ENCODE measurements at places on chromosomes 5 and 9. TPM values are rescaled to one million over a fixed set of nuclear protein-coding genes. Genes with fewer than 3 reads are reported as not detected.

DNA sequence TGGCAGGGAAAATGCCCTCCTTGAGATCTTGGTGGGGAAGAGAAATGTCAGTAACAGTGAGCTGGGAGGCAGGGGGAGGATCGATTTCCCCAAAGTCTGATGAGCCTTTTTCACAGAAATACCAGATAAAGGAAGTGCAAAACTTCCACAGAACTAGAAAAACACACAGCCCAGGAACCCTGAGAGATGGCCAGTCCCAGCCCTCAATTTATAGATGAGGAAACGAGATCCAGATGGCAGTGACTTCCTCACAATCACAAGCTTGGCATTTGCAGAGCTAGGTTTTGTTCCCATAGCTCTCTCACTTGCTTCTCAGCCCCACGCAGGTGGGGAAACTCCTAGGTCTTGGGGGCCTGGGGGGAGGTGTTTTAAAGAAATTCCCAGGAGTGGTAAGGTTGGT is 3.8 kb upstream of the GGTA1 start:
- DNase-seq = no peak

- no peak for DNase-seq
Measured at GRCh38 chr5:82466986-82467561, 188.9 kb upstream of the RPS23 start.

- no peak for DNase-seq
Measured at GRCh38 chr9:2691212-2691611, 26.1 kb upstream of the KCNV2 start.

DNA sequence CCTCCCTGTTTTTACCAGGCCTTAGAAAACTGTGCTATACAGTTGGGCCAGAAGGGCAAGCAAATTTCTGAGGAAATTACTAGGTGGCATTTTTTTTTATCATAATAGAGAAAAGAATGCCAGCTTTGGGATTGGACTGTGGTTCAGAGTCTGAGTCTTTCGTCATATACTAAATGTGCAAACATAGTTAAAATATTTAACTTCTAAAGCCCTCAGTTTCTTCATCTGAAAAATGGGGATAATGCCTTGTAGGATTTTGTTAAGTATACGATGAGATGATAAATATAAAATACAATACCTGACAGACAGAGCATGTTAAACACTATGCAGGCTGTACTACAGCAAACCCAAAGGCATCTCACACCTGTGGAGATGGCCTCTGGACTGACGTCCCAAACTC is 87.3 kb upstream of the GRHPR start:
- DNase-seq = no peak

GRCh38 chr5:138371454-138371853 is 19.0 kb downstream of the KDM3B start:
- DNase-seq = no peak

DNA sequence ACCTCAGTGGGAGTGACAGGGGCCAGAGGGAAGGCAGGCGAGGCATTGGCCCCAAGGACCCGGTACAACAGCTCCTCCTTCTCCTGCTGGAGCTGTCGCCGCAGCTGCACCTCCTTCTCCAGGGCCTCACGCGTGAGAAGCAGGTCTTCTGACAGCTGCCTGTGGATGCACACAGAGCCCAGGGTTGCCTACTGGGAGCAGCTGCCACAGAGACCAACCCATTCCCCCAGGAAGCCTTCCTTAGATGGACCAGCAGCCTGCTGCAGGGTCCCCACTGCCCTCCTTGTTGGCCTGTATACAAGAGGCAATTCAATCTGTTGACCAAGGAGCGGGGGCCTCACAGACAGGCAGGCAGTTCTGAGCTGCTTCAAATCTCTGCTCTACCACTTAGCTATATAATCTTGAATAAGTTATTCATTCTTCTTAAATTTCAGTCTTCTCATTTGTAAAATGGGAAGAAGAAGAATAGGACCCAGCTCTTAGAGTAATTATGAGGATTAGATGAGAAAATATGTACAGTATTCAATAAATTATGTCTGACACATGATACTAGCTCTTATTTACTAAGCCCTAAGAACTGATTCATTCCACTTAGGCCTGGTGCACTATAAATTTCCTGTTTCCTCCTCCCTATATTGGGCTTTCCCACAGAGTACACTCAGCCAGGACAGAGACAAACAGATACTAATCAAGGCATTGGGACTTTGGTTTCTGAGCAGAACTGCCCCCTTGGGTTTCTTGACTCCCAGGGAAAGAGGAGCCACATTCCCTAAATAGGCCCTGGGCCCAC is 26.1 kb upstream of the ANXA6 start:
- no peak for DNase-seq

GRCh38 chr5:61790678-61791077 is 458.6 kb downstream of the ZSWIM6 start:
- no peak for DNase-seq

- DNase-seq = no peak
Measured at GRCh38 chr5:57302643-57303042, 128.8 kb downstream of the GPBP1 start.

DNA sequence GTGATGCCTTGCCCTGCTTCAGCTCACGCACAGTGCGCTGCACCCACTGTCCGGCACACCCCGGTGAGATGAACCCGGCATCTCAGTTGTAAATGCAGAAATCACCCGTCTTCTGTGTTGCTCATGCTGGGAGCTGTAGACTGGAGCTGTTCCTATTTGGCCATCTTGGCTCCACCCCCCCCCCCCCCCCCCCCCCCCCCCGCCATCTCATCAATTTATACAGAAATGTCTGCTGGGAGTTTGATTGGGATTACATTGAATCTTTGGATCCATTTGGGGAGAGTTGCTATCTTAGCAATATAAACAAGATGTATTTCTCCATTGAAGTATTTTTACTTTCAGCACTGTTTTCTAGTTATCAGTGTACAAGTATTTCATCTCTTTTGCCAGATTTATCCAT is 55.2 kb downstream of the RIC1 start:
- DNase-seq = no peak

DNA sequence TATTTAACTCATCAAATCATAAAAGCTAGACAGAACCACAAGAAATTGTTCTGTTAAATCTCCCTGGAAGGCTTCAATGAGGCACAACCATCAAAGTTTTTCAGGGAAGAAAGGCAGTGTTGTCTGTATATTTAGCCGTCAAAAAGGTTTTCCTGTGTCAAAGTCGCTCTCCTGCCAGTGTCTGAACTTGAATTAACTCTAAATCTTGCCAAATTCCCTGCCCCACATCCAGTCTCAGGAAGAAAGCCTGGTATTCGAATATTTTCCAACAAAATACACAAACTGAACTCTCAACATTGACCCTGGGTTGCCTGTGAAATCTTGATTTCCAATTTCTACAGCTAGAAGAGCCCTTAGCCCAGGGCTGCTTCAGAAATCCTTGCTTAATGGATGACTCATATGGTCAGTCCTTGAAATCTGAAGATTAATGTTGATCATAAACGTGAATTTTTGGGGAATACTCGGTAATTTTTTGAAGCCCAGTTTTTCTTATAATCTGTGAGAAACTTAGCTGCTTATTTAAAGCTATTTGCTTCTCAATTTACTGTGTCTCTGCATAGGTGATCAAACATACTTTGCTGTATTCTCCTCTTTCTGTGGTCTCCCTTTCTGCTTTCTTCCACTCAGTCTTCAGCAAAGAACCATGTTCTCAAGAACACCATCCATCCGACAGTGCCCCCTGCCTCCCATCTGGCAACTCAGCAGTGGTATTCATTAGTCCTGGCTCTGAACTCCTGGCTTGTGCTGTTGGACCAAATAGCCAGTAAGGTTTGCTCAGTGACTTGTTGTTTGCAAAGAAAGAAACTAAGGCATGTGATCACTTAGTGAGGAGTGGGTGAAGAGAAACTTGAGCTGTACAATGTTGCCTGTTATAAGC is 58.9 kb downstream of the NREP start:
- no peak for DNase-seq

DNA sequence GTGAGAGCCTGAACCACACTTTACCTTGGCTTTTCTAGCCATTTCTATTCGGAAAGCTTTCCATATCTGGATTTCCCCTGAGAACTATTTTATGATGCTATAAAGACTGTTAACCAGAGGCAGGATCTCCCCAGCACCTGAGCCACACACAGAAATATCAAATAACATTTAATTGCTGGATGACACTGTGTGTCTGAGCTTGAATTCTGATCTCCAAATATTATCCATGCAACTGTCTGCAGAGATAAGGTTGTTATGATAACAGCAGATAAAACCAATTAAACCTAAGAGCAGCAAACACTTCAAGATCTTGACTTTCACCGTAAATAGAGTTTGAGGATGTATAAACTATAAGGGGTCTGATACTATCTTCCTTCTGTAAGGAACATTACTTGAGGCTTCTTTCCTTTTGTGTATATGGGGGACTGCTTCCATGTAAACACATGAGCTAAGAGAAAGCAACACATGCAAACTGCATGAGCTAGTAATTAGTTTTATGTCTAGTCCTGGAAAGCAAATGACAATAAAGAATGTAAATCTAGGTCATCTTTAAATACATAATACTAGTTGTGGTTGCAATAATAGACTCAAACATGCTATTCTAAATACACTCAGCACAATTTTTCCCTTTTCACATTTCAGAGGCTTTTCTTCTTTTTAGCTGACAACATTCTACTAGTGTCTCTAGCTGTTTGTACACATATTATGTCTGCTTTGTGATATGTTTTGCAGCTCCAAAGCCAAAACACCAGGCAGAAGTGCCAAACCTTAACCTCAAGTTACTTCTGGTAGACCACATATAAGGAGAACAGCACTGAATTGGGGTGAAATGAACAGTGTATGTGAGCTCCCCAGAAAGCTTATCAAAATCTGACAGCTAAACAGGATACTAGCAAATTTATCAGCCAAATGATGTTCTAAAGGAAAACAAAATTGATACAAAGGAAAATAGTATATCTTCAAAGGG is 136.5 kb downstream of the EFNA5 start:
- no peak for DNase-seq

GRCh38 chr5:135133698-135134515 is 99.9 kb upstream of the PITX1 start:
- DNase-seq = no peak

- DNase-seq = no peak
Measured at GRCh38 chr9:4832786-4833579, 40.2 kb downstream of the RCL1 start.

DNA sequence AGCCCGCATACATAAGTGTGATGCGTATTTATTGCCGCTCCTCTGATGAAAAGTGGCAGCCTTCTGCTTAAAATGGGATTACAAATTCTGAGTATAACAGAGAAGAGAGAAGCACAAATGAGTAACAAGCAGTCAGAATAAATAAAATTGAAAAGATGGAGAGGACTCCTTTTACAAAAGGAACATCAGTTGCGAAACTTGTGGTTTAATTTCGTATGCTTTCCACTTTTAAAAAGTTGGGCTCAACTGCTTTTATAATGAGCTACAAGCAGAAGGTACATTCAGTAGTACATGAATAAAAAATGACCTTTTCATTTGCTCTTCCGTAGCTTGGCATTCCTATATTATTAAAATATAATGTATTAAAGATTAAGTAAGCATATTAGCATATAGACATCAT is 320.0 kb downstream of the FBXL17 start:
- no peak for DNase-seq

- no peak for DNase-seq
Measured at GRCh38 chr9:38024036-38024681, 44.9 kb downstream of the SHB start.

DNA sequence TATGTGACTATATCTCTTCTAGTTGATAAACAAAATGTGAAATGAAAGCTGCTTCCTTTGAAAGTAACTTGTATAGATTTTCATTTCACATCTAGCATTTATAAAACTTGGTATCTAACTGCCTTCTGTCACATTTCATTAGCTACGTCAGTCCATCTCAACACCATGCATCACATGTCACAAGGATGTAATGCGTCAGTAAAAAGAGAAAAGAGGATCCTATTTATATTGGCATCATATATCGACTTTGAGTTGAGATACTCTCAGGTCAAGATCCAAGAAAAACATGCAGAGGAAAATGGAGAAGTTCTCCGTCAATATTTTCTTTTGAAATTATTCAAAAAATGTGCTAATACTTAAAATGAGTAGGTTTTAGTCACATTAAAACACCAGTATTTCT is 1211.2 kb downstream of the EFNA5 start:
- DNase-seq = no peak

DNA sequence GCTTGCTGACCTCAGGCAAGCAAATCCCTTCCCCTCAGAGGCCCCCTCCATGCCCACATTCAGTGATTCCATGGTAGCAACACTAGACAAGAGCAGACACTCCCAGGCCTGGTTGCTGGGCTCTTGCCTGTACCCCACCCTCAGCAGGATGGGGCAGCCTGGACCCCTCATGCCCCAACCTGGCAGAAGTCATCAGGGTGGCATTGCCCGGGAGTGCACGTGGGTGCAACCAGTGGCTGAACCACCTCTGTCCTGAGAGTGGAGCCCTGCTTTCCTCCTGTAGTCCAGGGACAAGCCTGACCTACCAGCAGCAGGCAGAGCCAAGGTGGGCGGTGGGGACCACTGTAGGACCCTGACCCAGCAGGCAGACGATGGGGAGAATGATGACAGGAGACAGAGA is 65.8 kb upstream of the TBC1D2 start:
- no peak for DNase-seq

GRCh38 chr5:6601271-6601670 is 31.6 kb downstream of the NSUN2 start:
- no peak for DNase-seq

- no peak for DNase-seq
Measured at GRCh38 chr5:180069589-180070247, 1.8 kb downstream of the RNF130 start.

- DNase-seq = no peak
Measured at GRCh38 chr5:149210225-149210624, 61.4 kb upstream of the AFAP1L1 start.

GRCh38 chr5:83583859-83584258 is 112.3 kb downstream of the VCAN start:
- DNase-seq = no peak

DNA sequence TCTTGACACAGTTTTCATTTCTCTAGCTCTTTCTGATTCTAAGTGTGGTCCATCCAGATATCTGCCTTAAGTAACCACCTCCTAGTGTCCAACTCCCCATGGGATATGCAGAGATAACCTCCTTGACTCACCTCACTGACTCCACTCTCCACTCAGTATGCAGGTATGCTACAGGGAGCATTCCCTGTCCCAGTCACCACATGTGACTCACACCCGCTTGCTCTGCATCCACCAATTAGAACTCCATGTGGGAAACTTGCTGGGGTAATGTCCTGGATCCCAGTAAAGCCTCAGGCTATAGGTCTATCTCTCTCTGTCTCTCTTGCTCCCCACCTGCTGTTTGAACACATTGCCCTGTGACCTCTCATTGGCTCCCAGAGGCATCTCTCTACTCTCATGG is 563.9 kb downstream of the HTR1A start:
- DNase-seq = no peak

Gene DPP7
- total RNA-seq = 96.5 TPM

Gene BTNL3
- total RNA-seq = not detected

Gene FAM153A
- 4.7 TPM for total RNA-seq

Gene OMD
- 1.7 TPM for total RNA-seq

Gene TMEM215
- total RNA-seq = not detected

Gene PRLR
- total RNA-seq = 14.2 TPM

Gene SLC4A9
- 0.32 TPM for total RNA-seq

Gene SUSD1
- total RNA-seq = 14.8 TPM

Gene F2RL2
- 0.19 TPM for total RNA-seq

Gene KLHL3
- total RNA-seq = 2.9 TPM

Gene ORM1
- total RNA-seq = not detected

Gene TSSK1B
- total RNA-seq = 0.06 TPM

Gene BTNL9
- total RNA-seq = 2.7 TPM

Gene PCSK1
- 18.1 TPM for total RNA-seq

Measured in pancreas (tissue), 10 donors.